Stimulated activated CD4-positive, alpha-beta T cell treated with anti-CD3 and anti-CD28 coated beads, Interleukin-12 subunit alpha, Interleukin-12 subunit beta, amount 100 ng/mL, for 24 hours (primary cell): ENCODE measurements at places on chromosomes 12 and 14.

DNA sequence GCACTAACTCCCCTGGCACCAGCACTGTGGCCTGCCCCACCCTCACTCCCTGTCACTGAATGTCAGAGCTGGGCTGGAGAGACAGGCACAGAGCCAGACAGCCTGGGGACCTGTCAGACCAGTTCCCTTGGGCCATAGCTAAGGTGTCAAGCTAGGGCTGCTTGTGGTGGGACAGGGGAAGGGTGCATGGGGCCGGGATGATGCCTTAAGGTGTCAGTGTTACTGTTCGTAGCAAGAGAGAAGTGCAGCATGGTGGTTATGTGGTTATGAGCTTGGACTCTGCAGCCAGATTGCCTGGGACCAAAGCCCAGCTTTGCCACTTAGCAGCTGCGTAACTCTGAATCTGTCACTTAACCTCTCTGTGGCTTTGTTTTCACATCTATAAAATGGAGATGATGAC is 3.8 kb downstream of the RAPGEF3 start:
- DNase-seq, result no peak

DNA sequence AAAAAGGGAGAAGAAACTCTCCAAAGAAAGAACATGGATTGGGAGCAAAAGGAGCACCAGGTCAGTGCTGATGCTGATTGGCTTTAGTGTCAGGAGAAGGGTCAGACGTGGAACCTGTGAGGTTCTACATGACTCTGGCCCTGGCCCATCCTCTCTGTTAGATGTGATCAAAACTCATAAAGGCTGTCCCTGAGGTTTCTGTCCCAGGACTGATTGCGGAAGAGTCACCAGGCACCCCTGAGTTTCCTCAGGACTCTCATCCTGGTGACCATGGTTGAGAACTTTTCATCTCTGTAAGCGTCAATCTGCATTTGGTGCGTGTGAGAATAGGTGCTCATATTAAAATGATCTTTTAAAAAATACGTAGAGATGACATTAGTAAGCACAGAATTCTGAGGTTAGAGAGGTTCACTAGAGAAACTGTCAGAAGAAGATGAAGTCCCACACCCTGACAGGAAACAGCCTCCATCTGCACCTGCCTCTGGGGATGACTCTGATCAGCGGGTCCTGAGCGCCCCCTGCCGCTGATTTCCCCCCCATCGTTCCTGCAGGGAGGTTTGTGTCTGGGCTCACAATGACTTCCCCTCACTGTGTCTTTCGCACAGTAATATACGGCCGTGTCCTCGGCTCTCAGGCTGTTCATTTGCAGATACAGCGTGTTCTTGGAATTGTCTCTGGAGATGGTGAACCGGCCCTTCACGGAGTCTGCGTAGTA is 741.8 kb downstream of the TMEM121 start:
- DNase-seq, result peak; percentile 70

DNA sequence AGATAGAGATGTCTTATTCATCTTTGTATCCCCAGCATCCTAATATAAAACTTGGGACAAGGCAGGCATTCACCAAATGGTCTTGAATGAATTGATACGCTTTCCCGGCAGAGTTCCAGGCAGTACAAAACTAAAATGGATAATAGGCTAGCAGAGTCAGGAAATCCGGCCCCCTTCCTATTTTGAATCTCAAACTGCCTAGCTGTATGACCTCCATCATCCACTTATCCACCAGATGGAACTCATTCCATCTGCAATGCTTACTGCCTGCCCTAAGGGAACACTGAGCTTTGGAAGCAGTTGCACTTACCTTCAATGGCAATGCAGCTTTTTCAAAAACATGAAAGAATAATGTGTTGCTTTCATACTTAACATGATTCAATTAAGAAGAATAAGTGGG is 43.4 kb downstream of the BDKRB1 start:
- no peak for DNase-seq

DNA sequence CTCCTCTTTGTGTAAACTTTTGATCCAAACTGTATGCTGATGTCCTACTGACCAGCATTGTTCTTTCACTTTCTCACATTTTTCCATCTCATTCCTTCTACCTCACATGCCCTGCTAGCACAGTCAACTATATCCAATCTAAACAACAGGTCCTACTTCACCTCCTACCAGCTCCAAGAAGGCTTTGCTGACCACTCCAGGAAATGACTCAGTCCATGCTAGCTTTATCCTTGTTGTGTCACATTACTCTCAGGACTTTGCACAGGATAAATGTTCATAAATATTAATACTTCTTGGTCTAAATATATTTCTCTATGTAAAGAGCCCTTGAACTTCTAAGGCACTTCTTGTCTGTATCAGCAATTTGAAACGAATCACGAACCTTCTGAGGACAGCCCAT is 64.9 kb upstream of the PCED1B start:
- DNase-seq, result no peak

DNA sequence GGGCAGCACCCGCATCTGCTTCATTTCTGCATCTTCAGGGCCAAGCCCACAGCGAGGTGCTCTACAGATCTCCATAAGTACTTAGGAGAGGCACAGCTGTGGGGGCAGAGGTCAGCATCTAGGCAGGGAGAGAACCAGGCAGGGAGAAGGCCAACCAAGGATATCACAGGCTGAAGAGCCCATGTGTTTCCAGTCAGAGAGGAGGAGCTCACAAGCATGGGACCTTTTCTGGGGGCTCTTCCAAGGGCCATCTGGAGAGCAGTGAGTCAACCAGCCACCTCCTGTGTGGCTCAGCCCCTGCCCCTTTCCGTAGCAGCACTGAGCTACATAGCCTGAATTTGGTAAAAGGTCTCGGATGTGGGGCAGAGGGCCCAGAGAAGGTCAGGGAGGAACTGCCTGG is 78.5 kb downstream of the ARL6IP4 start:
- DNase-seq, result no peak

GRCh38 chr14:87896393-87897380 is 96.3 kb downstream of the GALC start:
- no peak for DNase-seq

DNA sequence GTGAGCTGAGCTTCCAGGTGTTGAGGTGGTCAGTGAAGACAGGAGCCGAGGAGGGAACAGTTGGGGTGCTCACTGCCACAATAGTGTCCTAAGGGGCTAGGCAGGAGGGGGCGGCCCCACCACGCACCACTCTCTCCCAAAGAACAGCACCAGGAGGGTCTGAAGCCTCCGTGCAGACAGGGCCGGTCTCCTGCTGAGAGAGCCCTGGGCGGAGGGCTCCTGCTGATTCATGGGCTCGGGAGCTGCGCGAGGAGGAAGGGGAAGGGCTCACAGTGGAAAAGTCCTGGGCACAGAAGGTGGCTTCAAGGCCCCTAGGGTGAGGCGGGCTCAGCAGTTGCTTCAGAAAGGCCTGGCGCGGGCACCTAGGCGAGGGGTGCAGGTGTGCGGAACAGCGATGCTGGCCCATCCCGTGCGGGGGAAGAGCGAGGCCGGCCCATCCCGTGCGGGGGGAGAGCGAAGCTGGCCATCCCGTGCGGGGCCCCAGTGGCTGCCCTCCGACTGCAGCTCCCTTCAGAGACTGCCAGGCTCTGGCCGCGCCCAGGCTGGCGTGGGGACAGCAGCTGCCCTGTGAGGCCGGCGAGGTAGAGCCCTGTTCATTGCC is 176.7 kb downstream of the ADGRD1 start:
- DNase-seq, result no peak

DNA sequence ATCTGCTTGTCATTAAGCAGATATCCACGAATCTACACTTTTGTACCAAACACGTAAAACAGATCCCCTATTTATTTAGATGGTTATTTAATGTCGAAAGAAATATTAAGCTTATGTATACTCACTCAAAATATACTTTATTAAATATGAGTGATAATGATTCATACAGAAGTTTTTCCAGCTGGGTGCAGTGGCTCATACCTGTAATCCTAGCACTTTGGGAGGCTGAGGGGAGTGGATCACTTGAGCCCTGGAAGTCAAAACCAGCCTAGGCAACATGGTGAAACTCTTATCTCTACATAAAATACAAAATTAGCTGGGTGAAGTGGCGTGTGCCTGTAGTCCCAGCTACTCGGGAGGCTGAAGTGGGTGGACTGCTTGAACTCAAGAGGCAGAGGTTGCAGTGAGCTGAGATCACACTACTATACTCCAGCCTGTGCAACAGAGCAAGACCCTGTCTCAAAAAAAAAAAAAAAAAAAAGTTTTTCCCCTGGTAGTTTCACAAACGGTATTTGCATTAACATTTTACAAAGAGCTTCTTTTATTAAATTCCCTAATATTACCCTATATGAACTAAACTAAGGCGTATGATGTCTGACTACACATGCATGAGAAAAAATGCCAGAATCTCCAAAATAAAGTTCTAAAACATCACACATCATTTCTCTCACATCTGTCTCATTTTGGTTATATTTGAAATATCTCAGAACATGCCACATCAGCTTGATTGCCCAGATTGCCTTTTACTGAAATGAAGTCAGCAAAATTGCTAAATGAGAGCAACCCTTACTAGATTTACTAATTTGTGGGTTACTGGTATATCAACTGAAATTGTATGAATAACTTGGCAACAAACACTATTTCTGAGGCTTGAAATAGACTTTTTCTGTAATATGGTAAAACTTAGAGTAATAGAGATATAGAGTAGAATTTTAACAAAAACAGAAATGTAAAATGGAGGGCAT is 74.9 kb downstream of the PAWR start:
- no peak for DNase-seq

DNA sequence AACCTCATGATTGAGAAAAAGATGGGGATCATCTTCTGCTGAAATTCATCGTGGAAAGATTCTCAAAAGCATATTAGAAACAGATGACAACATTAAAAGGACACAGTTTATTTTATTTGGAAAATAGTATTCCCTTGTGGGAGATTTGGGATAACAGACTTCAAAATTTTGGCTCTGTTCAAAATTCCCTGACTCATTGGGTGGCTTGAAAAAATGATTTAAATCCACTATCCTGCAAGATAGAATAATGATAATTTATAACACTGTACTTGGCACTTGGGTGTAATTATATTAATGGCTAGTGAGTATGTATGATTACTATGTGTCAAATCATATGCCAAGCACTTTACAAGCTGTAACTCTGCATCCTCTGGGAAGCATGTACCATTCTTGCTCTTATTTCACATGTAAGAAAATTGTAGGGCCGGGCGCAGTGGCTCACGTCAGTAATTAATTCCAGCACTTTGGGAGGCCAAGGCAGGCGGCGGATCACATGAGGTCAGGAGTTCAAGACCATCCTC is 128.8 kb downstream of the LMNTD1 start:
- DNase-seq, result no peak

- no peak for DNase-seq
Observed at GRCh38 chr12:104662203-104662602, 205.5 kb downstream of the CHST11 start.

DNA sequence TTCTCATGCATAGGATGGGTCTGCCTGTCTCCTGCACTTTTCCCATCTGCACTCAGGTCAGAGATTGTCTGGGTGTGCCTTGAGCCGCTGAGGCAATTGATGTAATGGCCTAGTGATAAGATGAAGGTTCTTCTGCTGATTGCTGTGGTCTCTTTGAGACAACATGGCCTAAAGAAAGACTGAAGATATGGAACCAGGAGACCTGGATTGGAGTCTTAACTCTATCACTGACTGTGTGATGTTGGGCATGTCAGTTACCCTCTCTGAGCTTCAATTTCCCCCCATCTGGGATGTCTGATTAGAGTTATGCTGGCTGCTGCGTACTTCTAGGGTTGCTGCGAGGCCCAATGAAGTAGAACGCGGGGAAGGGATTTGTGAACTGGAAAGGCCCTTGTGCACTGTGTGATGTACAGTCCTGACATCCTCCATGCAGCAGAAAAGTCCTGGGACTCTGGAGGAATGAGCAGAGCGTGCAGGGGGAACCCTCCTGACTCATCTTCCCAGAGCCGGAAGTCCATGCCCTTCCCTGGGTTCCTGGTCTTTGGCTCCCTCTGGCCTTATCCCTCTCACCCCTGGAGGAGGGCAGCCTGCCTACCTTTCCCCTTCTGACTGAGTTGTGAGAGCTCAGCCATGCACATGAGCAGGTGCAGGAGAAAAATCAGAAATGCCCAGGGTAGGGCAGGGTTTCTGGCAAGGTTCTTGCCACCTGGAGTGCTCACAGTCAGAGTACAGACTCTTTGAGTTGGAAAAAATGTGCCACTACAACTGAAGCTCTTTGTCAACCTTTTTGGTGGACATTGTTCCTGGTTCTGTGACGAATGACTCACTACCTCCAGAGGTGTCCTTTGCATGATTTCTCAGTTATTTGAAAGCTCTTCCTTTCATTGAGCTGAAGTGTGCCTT is 21.1 kb downstream of the PLEKHD1 start:
- DNase-seq, result no peak

- DNase-seq, result no peak
Observed at GRCh38 chr12:44502681-44503080, 373.4 kb downstream of the NELL2 start.

GRCh38 chr14:50524731-50525515 is 7.4 kb downstream of the MAP4K5 start:
- DNase-seq, result no peak

DNA sequence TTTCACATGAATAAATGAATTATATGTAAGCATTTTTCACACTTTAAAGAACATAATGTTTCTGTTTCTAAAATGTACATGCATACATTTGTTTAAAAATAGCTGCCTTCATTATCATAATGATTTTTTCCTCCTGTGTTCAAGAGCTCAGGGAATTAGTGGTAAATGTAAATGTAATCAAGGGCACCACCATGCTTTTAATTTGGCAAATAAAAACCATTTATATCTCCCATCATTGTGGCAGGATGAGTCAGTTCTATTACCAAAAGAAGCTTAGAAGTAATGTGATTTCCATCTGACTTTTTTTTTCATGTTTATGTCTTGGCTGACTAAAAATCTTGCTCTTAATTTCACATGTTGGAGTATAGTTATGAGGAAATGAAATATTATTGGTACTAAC is 176.1 kb downstream of the GXYLT1 start:
- DNase-seq, result no peak

DNA sequence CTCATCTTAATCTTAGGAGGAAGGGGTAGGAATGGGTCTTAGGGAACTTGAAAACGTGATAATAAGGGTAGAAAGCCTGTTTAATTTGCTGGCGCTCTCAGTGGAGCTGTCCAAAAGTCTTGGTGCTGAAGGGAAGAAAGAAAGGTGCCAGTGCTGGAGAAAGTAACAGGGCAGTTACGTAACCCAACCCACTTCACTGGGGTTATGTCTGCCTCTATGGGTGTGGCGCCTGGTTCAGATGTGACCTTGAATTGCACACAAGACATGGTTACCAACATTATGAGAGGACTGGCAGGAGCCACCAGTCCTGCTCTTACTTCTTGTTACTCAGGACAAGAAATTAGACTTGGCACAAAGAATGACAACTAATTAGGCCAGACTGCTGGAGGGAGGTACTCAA is 18.6 kb upstream of the GPATCH2L start:
- no peak for DNase-seq

- DNase-seq, result no peak
Observed at GRCh38 chr14:102389246-102389645, 26.5 kb downstream of the TECPR2 start.

- no peak for DNase-seq
Observed at GRCh38 chr14:79451601-79452000, 759.7 kb downstream of the DIO2 start.
